ENCODE measurements at places on chromosomes 7 and 10.

- DNase-seq, result no peak
Measured at GRCh38 chr7:13320333-13320732, 632.9 kb downstream of the ARL4A start.

GRCh38 chr7:78765943-78766729, 687.3 kb downstream of the MAGI2 start:
- DNase-seq, result no peak

DNA sequence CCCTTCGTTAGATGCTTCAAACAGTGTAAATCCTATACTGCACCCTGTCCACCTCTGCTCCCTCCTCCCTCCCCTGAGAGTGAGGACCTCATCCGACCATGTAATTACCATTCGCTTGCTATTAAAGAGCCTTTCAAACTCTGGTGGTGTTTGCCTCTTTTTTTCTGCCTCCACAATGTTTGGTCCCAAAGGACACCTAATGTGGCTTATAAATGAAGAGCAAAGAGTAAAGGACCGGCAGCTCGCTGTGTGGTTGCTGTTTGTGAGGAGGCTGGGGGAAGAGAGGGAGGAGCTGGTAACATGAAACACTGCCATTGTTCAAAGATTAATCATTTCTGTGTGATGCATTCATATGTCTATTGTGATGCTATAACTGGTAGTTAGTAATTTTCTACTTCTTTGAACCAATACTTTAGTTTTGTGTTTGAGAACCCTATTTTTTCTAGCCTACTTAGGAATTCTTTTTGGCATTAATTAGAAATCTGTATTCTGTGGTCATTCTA, 27.9 kb downstream of the MTURN start:
- peak; percentile 97 for DNase-seq

- no peak for DNase-seq
Measured at GRCh38 chr7:33941418-33941817, 36.1 kb downstream of the BMPER start.

GRCh38 chr7:90401989-90402388, 1.3 kb upstream of the CLDN12 start:
- no peak for DNase-seq

- no peak for DNase-seq
Measured at GRCh38 chr7:81013083-81013817, 94.4 kb upstream of the SEMA3C start.

DNA sequence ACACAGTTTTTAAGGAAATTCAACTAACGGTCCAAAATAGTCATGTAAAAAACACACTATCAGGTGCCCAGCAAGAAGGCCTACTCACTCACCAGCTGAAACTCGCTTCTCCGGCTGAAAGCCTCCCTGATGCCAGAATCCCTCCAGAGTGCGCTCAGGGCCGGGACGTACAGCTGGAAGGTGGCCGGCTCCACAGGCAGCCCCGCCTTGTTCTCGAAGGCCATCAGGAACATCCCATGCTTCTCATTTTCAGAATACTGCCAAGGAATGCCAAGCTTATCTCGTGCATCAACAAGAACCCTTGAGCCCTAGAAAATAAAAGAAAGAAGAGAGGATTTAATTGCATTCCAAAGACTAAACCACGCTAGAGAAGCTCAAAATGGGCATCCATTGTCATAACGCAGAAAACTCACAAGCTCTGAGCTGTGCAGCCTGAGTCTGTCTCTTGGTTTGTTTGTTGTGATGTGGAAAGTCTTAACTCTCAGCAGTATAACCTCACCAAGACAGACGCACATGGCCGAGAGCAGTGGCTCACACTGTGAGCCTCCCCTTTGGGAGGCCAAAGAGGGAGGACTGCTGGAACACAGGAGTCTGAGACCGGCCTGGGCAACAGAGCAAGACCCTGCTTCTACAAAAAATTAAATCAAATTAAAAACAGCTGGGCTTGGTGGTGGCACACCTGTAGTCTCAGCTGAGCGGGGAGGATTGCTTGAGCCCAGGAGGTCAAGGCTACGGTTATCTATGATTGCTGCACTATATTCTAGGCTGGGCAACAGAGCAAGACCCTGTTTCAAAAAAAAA, 49.1 kb downstream of the GNA12 start:
- no peak for DNase-seq

DNA sequence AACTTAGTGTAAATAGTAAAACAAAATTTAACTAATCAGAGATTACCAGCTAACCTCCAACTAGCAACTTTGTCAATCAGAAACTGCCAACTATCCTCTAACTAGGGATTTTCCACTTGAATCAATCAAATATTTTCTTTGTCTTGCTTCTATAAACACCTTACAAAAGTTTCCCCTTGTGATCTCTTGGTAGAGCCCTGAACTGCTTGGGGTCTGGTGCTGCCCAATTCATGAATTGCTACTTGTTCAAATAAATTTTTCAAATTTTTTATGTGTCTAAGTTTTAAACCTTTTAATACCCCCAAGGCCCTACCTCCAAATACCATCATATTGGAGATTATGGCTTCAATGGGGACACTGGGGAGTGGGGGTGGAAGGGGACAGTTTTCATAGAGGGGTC, 24.0 kb upstream of the AKR1B1 start:
- DNase-seq, result no peak

- DNase-seq, result no peak
Measured at GRCh38 chr10:7133278-7133677, 277.6 kb downstream of the SFMBT2 start.

DNA sequence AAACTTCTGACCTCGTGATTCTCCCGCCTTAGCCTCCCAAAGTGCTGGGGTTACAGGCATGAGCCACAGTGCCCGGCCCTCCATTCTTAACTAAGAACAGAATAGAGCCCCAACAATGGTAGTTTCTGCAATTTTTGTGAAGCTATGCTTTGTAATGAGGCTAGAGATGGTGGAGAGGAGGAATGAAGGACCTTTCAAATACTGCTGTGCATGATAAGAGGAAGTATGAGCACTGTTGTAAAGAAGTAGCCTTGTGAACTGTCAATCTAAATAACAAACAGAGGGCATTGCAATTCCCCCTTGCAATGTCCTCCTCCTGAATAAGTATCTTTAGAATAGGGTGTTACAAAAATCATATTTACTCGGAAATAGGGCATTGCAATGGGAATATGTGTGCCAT, 70.2 kb downstream of the EVX1 start:
- no peak for DNase-seq

DNA sequence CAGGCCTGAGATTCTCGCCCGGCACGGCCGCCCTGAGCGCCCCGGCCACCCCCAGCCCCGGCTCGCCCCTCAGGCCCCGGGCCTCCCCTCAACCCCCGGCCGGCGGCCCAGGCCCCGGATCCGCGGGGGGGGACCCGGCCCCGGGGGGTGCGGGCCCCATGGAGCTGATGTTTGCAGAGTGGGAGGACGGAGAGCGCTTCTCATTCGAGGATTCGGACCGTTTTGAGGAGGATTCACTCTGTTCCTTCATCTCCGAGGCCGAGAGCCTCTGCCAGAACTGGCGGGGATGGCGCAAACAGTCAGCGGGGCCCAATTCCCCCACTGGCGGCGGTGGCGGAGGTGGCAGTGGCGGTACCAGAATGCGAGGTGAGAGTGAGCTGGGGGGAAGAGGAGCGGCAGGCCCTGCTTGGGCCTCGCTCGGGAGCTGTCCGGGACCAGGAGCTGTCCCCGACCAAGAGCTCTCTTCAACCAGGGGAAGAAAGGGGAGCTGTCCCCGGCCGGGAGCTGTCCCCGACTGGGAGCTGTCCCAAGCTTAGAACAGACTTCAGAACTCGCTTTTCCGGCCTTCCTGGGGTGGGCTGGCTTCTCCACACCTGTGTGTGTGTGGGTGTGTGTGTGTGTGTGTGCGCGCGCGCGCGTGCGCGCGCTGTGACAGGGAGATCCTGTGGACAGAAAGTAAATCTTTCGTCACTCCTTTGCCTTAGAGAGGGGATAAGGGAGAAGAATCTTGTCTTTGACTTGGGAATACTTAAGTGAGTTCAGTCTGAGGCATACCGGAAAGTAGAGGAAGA, 510 bp downstream of the ZSWIM8 start:
- DNase-seq, result no peak

- no peak for DNase-seq
Measured at GRCh38 chr7:34069676-34070075, 164.3 kb downstream of the BMPER start.

DNA sequence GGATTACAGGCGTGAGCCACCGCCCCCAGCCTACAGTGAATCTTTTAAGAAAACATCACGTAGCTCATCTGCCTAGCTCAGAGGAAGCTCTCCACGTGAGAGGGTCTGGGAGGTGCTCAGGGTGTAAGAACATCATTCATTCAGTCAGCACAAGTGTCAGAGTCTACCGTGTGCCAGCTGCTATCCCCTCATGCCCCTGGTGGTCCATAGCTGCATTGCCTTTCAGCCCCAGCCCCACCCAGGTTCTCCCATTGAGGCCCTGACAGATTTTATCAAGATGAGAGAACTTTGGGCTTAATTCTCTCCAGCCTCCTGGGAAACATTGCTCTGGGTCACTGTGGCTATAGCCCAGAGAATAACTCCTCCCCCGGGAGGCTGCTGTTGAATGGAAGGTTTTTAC, 45.1 kb downstream of the ZNF503 start:
- no peak for DNase-seq

- no peak for DNase-seq
Measured at GRCh38 chr7:13604178-13604577, 385.3 kb downstream of the ETV1 start.

DNA sequence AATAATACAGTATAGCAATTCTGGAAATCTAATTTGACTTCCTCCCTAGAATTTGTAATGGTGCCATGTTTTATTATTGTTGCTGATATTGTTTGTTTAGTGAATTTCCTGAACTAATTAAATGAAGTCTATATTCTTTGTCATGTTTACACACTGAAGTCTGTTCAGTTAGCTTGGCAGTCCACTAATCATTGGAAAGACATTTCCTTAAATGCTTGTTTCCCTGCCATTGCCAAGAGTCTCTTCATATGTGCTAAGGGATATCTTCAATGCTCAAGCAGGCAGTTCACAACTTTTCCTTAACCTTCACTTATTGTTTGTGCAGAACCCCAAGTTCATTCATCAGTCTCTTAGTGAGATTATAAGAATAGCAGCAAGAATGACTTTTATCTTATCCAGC, 755.3 kb downstream of the INHBA start:
- no peak for DNase-seq

Data from NCI-H1930 (cell line).